Stimulated activated CD8-positive, alpha-beta memory T cell treated with anti-CD3 and anti-CD28 coated beads, Interleukin-4, amount 100 ng/mL, for 24 hours (primary cell): ENCODE measurements at places on chromosomes 1 and 21.

- DNase-seq: no peak
These were observed 132.9 kb downstream of the PTPRU start for GRCh38 chr1:29368936-29369932.

GRCh38 chr21:27363719-27364477 lies 397.0 kb upstream of the ADAMTS5 start:
- DNase-seq: no peak

- no peak for DNase-seq
These were observed 569.3 kb upstream of the ZRANB2 start for GRCh38 chr1:71650119-71650518.

GRCh38 chr1:15683345-15684039 lies 628 bp upstream of the PLEKHM2 start:
- DNase-seq: no peak

- DNase-seq: no peak
These were observed 185.6 kb downstream of the RHOU start for GRCh38 chr1:228920831-228921230.

- DNase-seq: no peak
These were observed 107.4 kb upstream of the SERBP1 start for GRCh38 chr1:67537667-67538018.

GRCh38 chr1:184489908-184490307 lies 103.1 kb downstream of the C1orf21 start:
- no peak for DNase-seq

DNA sequence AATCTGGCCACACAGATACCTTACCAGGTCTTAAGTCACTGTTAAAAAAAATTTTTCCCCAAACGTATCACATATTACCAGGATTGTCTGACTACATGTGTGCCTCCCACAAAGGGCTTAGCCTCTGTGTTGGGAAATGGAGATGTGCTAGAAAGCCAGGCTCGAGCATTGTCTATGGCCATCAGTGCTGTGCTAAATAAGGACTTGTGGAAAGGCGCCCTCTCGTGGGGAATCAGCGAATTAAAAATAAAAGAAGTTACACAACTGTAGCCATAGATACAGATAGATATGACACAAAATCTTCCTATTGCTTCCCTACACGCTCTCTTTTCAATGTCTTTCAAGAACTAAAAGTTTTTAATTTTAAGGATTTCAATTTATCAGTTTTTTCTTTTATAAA lies 47.5 kb upstream of the CRNN start:
- DNase-seq: peak; percentile 24

DNA sequence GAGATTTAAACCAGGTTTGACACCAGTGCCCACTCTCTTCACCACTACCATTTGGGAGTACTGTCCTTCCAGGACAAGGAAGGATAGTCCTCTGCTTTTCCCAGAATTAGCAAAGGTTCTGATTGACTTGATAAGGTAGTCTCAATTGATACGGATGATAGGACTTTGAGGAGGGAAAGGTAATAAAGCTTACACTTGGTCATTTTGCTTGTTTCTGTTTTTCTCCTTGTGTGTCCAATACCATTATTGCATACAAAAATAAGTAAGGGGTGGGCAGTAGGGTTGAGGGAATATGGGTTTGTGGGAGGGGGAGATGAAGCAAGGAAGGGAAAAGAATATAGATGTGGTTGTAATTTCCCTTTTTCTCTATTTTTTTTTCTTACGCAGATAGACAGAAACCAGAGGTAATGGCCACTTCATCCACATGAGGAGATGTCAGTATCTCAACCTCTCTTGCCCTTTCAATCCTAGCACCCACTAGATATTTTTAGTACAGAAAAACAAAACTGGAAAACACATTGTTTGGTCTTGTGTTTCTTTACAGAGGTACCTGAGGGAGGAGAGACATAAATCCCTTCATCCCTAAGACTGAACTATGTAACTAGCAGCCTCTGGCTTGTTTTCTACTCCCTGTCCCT lies 2.6 kb downstream of the C1orf56 start:
- no peak for DNase-seq
